Smooth muscle cell of trachea (primary cell): ENCODE measurements at places on chromosomes 7 and 10. TPM values are rescaled to one million over a fixed set of nuclear protein-coding genes. Genes with fewer than 3 reads are reported as not detected.

The FFAR4 gene
- total RNA-seq = not detected in 2 replicates

The UNCX gene
- total RNA-seq = not detected in 2 replicates

The VWDE gene
- total RNA-seq = 0.15 TPM in 1 of 2 replicates, not detected in the other

The AFAP1L2 gene
- 0.17 and 0.29 TPM in 2 replicates for total RNA-seq

The CPXM2 gene
- total RNA-seq = 12.9 and 43.8 TPM in 2 replicates

The ATG9B gene
- under 0.01 and 0.15 TPM in 2 replicates for total RNA-seq

The GIMAP5 gene
- not detected in 2 replicates for total RNA-seq

The ADCYAP1R1 gene
- total RNA-seq = not detected in 2 replicates

The ASIC3 gene
- 0.17 TPM in 1 of 2 replicates, not detected in the other for total RNA-seq

The SKIDA1 gene
- 0.73 and 0.99 TPM in 2 replicates for total RNA-seq

The FGF8 gene
- total RNA-seq = 0.17 TPM in 1 of 2 replicates, not detected in the other

The SLC26A3 gene
- not detected in 2 replicates for total RNA-seq

The EN2 gene
- not detected in 2 replicates for total RNA-seq

The HHEX gene
- total RNA-seq = 8.7 and 8.8 TPM in 2 replicates

The ZNF736 gene
- 9.4 and 12.4 TPM in 2 replicates for total RNA-seq

The HOXA13 gene
- total RNA-seq = under 0.01 TPM in 2 replicates

The COBL gene
- total RNA-seq = under 0.01 TPM in 1 of 2 replicates, not detected in the other

The HECW1 gene
- total RNA-seq = 4.9 and 11.9 TPM in 2 replicates

The HABP2 gene
- not detected in 2 replicates for total RNA-seq

The LAMB1 gene
- total RNA-seq = 478 and 504 TPM in 2 replicates

The GDF2 gene
- not detected in 2 replicates for total RNA-seq

The AUTS2 gene
- total RNA-seq = 3.5 and 5.1 TPM in 2 replicates

The CYP3A7 gene
- total RNA-seq = 0.33 TPM in 1 of 2 replicates, not detected in the other

The CHST15 gene
- 0.73 and 12.1 TPM in 2 replicates for total RNA-seq

The MYH16 gene
- not detected in 2 replicates for total RNA-seq

The GRM3 gene
- not detected in 2 replicates for total RNA-seq

The ATOH7 gene
- total RNA-seq = 0.17 TPM in 1 of 2 replicates, not detected in the other

The SPDYE5 gene
- not detected in 2 replicates for total RNA-seq

The NKX2-3 gene
- total RNA-seq = not detected in 2 replicates

The FASTK gene
- 72.9 and 108 TPM in 2 replicates for total RNA-seq

The NUDT13 gene
- 1.2 and 2.5 TPM in 2 replicates for total RNA-seq

The CROT gene
- total RNA-seq = 20.7 and 23.7 TPM in 2 replicates

The EIF3A gene
- total RNA-seq = 132 and 140 TPM in 2 replicates

The SPDYE2B gene
- total RNA-seq = not detected in 2 replicates

The SEMA3A gene
- total RNA-seq = 80.4 and 117 TPM in 2 replicates

The SPDYE9 gene
- total RNA-seq = under 0.01 TPM in 1 of 2 replicates, not detected in the other

The NAT16 gene
- not detected in 2 replicates for total RNA-seq
